ENCODE measurements at places on chromosomes 1 and 21.

DNA sequence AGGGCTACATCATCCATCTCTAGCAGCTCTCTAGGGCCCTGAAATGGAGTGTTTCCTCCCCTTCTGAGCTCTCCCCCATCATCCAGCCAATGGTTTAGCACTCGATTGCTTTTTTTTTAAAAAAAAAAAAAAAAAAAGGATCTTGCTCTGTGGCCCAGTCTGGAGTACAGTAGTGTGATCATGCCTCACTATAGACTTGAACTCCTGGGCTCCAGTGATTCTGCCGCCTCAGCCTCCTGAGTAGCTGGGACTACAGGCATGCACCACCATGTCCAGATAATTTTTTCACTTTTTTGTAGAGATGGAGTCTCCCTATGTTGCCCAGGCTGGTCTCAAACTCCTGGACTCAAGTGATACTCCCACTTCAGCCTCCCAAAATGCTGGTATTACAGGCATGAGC, 12.1 kb upstream of the ITPKB start:
- DNase-seq = no peak

GRCh38 chr1:117388328-117388727, 21.1 kb downstream of the MAN1A2 start:
- DNase-seq = no peak

DNA sequence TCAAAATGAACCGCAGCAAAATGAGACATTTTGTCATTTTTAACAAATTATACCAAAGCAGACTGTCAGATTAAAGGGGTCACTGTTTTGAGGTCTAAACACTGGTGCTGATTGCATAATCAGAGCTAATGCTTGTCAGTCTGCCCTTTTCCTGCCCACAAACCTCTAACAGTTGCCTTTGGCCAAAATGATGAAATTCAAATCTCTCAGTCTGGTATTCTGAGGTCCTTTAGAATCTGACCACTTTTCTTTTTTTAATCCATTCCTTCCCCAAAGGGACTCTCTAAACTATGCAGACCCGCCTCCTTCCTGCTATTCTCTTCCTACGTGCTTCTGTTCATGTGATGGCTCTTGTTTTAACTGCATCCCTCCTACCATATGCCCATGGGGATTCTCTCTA, 145.2 kb upstream of the SPATA6 start:
- DNase-seq = peak; percentile 15

- DNase-seq = no peak
These were observed 43.9 kb downstream of the DUSP10 start for GRCh38 chr1:221697923-221698425.

DNA sequence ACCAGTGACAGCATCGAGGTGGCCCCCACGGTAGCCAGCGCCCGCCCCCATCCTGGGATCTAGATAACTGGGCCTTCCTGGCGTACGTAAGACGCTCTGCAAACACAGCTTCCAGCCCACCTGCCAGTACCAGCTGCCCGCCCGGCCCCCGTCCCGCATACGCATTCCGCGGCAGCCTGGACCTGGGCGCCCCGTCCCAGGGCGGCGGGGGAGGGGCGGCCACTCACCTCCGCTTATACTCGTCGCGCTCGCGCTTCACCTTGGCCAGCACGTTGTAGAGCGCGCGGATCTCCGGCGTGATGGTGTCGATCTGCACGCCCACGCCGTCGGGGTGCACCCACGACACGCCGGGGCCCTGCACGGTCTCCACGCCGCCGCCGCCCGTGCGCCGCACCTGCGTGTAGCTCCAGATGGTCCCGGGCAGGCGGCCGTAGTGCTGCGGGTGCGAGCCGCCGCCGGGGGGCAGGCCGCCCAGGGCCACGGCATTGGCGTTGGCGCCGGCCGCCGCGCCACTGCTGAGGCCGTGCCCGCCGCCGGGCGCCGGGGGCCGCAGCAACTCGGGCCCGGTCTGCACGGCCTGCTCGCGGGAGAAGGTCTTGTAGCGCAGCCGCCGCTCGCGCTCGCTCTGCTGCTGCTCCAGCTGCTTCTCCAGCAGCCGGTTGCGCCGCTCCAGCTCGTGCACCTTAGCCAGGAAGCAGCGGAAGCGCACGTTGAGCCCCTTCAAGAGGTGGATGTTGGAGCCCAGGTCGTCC, 859 bp downstream of the IFFO2 start:
- no peak for DNase-seq

DNA sequence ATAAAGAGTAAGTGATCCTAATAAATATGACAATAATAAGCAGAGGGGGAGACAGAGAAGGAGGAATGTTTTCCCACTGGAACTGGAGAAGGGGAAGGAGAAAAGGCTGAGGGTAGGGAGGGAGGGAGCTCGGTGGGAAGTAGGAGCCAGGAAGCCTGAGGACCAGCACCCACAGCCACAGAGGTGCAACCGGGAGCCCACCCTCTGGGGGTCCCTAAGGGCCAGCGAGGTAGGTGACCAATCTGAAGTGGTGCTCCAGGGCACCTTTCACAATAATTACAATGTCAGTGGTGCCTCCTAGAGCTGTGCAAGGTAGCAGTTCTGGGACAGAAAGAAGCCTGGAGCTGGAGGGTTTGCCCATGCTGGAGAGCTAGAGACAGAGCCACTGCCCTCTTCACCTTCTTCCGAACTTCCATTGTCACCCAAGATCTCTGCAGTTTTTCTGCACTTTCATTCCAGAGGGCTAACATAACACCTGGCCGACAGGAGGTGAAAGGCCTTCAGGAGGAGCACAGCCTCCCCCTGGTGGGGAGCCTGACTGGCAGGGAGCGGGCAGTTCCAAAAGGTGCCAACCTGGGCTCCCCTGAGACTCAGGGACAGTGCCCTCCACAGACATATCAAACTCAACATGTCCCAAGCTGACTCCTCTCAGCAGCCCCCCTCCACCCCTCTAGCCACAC, 4.1 kb upstream of the AHCYL1 start:
- no peak for DNase-seq

- DNase-seq = no peak
These were observed 25.4 kb upstream of the TENT5B start for GRCh38 chr1:27038020-27038419.
